ENCODE measurements at places on chromosomes 2 and 18. TPM values are rescaled to one million over a fixed set of nuclear protein-coding genes. Genes with fewer than 3 reads are reported as not detected.

- DNase-seq: no peak
These were observed 14.5 kb upstream of the MAT2A start for GRCh38 chr2:85524336-85524908.

GRCh38 chr2:100817388-100817985 lies 2.5 kb upstream of the NPAS2 start:
- no peak for DNase-seq

DNA sequence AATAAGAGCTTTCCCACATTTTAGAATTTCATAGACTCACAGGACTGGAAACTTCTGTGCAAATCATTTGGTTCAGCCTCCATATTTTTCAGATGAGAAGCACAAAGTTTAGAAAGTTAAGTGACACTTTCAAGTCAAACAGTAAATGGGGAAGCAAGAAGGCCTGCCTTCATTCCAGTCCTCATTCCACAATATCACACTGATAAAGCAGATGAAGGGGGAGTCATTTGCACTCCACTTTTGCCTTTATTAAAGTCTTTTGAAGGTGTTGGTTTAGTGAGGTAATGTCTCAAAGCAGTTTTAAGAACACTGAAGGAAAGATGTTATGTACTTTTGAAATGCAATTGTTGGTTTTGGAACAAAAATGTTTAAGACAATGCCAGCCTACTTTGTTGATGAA lies 32.7 kb upstream of the STAT4 start:
- DNase-seq: no peak

GRCh38 chr2:231378026-231378722 lies 17.3 kb upstream of the B3GNT7 start:
- peak; percentile 40 for DNase-seq

DNA sequence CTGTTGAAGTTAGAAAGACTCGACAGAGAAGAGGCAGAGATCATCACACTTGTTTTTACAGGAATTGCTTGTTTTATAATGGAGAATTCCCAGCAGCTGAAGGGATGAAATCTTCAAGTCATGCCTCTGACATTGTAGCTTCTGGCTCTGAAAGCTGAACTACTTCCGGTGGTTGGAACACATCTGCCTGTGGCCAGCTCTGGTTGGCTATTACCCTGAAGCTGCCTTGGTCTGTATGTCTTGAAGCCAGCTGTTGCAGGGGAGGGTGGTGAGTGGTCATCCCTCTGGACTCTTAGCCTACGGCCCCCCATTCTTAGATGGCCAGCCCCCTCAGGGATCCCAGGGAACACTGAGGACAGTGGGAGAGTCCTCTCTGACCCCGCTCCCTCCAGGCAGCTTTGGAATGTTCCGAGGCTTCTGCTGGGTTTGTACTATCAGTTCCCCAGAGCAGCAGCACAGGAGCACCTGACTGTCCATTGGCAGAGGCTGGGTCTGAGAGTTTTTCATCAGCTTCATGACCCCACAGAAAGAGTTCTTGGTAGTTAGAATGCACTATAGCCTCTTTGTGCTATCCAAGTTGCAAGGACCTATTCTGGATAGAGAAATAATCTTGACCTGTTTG lies 87.4 kb upstream of the CAPN13 start:
- DNase-seq: no peak

DNA sequence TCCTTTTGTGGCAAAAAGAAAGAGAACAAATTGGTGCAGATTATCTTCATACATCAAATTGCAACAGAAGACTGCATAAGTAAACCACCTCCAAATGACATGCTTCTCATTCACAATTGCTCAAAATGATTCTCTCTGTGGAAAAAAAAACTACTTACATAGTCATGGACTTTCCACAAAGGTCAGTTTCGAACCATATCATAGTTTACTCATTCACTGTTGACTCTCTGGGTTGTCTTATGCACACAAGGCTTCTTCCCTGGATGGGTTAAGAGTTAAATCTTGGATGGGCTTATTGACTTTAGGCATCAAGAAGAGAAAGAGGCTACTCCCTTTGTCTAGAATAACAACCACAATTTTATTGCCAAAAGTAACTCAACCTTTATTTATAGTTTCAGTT lies 91.3 kb upstream of the RAB27B start:
- DNase-seq: no peak

GRCh38 chr2:17181051-17181752 lies 337.0 kb downstream of the RAD51AP2 start:
- DNase-seq: no peak

- no peak for DNase-seq
These were observed 8.7 kb upstream of the COL5A2 start for GRCh38 chr2:189188115-189188805.

- DNase-seq: no peak
These were observed 100.9 kb downstream of the TNS1 start for GRCh38 chr2:217901835-217902378.

DNA sequence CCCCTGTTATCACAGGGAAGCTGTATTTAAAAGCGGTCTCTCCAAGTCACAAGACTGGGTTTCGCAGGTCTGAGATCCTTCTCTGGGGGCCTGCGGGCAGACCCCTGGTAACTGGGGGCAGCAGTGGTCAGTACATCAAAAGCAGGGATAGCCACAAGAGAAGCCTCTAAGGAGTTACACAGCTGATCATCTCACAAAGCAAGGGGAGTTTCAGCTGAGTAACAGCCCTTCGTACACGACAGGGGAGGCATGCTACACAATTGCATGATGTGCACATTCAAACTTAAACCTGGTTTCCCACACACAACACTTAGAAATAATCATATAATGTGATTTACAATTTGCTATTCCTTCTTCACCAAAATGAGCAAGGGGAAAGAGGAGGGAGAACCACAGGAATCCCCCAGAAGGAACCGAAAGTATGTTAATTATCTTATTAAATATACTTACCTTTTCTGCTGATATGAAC lies 87.5 kb downstream of the TMEM131 start:
- no peak for DNase-seq

GRCh38 chr2:39530411-39530866 lies 93.4 kb upstream of the MAP4K3 start:
- no peak for DNase-seq

DNA sequence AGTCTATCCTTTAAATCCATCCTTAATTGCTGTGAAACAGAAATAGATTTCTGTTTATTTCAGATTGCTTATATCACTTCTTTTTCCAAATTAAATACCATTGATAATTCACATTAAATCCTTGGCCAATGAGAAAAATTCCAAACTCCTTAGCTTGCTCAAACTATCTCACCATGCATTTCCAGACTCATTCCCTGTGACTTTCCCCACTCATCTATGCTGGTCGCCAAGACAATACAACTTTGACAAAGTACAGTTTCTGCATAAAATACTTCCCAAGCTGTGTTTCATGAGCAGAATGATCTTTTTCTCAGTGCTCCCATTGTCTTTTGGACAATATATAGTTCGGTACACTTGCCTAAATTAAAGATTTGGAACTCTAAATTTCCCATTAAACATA lies 575.6 kb downstream of the CPS1 start:
- no peak for DNase-seq

- no peak for DNase-seq
These were observed 84.5 kb downstream of the POU3F3 start for GRCh38 chr2:104938231-104938941.

DNA sequence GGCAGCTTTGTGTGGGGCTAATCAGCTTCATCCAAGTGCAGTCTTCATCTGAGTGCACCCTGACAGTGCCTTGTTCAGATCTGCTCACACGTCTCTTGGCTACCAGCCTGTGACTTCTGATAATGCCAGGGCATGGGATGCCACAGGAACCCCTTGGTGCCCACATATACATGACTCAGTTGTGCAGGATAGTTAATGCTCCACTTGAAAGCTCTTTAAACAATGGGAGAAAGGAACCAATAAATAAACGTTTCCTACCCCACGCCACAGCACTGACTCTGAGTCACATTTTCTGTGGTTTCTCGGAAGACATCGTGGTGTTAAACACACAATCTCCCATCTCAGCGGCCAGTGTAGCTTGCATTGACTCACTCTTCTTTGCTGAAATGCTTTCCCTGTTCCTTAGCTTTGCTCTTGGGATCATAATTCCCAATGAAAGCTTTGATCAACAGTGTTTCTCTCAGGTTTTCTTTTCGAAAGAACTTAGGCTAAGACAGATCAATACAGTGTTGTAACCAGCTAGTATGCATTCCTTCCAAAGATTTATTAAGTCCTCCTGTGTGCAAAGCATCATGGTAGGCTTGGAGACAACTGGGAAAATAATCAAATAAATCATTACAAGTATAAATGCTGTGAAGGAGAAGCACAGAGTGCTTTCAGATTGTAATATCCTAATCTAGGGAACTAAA lies 142.0 kb downstream of the COPS8 start:
- DNase-seq: no peak

DNA sequence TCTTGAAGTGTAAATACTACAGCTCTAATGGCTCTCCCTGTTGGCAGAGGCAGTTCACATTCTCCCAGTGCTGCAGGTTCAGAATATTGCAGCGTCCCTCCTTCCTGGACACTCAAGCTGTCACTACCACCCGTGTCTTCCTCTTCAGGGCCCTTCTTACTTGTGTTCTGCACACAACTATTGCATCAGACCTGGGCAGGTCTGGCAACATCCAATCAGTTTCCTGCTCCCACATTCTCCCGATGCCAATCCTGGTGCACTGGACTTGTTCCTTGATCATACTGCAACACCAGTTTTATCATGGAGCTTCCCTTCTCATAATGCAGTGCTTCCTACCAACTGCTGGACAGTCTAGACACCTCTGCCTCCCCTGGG lies 161.5 kb downstream of the CAPN13 start:
- no peak for DNase-seq

- DNase-seq: peak; percentile 47
These were observed 19.0 kb upstream of the DIPK1C start for GRCh38 chr18:74476140-74476539.

GRCh38 chr18:49756671-49757362 lies 56.5 kb downstream of the ACAA2 start:
- DNase-seq: no peak

DNA sequence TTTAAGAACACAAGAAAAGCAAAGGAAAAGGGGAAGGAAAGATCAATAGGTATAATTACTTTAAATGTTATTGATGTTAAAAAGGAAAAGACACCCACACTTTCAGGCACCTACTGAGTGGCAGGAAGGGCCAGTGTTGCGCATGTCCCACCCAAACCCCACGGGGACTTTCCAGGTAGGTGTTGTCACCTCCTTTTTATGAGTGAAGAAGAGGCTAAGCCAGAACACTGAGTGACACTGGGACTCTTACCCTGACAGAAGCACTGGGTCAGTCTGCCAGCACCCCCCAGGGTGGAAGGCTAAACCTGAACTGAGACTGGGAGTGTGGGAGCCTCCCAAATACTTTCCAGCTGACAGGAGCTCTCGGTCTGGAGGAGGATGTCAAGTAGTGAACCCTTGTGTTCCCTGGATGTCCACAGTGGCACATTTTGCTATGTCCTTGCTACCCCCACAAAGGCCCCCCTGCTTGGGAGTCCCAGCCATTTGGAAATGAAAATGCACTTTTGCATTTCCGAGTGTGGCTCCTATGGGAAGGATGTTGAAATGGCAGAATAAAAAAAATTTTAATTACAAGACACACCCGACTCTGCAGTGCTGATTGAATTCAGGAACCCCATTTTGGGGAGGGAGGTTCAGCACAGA lies 90.9 kb upstream of the SMAD2 start:
- DNase-seq: no peak

- DNase-seq: no peak
These were observed 235.0 kb downstream of the GULP1 start for GRCh38 chr2:188526701-188527100.

- DNase-seq: no peak
These were observed 84.6 kb downstream of the DNMT3A start for GRCh38 chr2:25257032-25257552.

DNA sequence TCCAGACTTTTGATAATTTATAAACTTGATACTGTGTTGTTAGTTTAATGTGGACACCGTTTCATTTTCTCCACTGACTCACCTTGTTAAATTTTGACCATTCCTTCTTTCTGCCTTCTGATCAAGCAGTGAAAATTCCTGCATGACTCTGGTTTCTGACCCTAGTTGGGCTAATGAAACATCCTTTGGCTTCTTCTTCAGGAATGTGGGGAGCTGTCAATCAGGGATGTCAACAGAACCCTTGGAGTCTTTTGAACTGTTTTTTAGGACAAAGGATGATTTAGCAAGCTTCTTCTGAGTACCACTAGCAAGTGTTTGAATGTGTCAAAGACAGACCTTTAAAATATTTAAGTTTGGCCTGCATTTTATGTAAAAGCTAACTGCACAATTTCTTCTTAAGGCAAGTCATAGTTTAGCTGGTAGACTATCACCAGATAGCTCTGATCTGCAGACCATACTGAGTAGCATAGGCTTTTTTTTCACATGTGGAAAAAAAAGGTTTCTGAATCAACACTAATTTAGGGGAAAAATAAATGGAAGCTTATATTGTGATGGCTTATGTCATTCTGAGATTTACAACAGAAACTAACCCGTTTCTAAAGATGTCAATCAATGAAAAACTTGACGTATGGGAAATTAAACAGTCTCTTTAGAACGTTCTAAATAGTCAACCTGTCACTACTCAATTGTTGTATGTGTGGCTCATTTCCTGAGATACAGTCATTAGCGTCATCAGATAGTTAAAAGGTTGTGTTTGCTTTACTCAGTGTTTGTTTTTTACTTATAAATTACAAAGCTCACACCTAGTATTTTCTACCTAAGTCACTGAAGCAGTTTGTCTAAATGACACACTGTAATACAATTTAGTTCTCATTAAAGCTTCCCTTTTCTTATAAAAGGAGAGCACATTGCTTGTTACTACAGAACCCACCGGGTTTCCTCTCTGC lies 311.4 kb downstream of the PTPRM start:
- DNase-seq: no peak

DNA sequence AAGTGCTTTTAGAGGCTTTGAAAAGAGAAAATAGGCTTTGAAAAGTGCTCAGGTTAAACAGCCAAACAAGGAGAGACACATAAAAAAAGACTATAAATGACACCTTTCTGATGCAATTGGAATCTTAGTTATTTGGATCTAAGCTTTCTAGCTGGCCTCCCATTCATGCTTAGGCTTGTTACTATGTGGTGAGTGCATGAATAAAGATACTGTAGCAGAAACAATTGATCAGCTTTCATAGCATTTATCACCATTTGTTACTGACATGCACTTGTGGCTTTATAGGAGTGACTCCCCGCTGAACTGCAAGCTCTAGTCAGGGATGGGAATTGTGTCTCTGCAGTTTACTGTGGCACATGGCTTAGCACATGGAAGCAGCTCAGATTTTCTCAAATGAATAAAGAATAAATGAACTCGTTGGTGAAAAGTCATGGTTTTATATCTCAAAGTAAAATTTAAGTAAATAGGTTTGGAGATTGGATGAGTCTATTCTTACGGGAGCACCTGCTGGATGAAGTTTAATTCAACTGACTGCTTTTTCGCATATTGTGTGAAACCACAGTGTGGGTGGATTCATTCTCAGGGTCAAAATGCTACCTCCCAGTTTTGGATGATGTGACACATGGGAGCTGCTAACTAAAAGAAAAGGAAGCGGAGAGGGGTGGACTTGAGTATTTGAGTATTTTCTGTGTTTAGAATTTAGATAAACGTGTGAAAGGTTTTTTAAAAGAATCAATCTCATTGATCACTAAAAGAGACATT lies 91.1 kb upstream of the NOL4 start:
- DNase-seq: no peak

- no peak for DNase-seq
These were observed 244.1 kb upstream of the TNP1 start for GRCh38 chr2:217103752-217104545.

Gene SLC19A3
- 98.5 TPM for total RNA-seq

Gene PLB1
- 2.8 TPM for total RNA-seq

Gene GKN1
- total RNA-seq: not detected

Gene SP9
- total RNA-seq: 2.9 TPM

Gene OTX1
- 16.0 TPM for total RNA-seq

Gene HRH4
- total RNA-seq: not detected

Gene LOXHD1
- total RNA-seq: not detected

Gene IL37
- total RNA-seq: 0.44 TPM

Gene CNNM4
- 23.2 TPM for total RNA-seq

Gene DCDC2C
- not detected for total RNA-seq

Gene SPC25
- 32.6 TPM for total RNA-seq

Gene ASPRV1
- 0.66 TPM for total RNA-seq
